ENCODE measurements at places on chromosomes 2 and 18.

DNA sequence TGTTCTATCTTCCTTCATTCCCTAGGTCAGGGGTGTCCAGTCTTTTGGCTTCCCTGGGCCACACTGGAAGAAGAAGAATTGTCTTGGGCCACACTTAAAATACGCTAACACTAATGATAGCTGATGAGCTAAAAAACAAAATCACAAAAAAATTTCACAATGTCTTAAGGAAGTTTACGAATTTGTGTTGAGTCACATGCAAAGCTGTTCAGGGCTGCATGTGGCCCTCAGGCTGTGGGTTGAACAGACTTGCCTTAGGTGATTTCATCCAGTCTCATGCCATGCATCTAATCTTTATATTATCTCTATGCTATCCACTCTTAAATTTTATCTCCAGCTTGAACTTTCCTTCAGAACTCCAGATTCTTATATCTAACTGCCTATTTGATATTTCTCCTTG is 80.1 kb downstream of the CCDC85A start:
- DNase-seq: no peak

- no peak for DNase-seq
Observed at GRCh38 chr2:60540074-60540473, 13.4 kb downstream of the BCL11A start.

DNA sequence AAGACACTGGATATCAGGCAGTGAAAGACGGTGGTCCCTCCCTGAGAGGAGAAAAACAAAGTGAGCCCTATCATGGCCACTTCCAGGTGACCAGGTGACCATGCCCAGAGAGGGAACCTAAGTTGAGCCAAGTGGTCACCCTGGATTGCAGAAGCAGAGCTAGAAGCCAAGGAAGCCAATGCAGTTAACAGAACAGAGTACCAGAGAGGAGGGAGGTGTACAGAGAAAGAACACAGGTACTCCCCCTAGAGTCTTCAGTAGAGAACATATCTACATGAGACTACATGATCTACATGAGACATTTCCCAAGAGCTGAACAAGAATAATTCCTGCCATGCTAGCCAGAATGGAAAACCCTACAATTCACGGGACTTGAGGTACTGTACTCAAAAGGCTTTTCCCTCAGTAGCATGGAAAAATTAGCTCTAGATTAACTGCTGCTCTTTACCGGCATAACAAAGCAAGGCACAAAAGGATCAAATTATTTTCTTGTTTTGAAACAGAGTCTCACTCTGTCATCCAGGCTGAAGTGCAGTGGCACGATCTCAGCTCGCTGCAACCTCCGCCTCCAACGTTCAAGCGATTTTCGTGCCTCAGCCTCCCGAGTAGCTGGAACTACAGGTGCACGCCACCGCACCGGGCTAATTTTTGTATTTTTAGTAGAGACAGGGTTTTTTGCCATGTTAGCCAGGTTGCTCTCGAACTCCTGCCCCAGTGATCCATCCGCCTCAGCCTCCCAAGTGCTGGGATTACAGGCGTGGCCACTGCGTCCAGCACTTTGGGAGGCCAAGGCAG is 23.5 kb downstream of the ROCK2 start:
- no peak for DNase-seq

DNA sequence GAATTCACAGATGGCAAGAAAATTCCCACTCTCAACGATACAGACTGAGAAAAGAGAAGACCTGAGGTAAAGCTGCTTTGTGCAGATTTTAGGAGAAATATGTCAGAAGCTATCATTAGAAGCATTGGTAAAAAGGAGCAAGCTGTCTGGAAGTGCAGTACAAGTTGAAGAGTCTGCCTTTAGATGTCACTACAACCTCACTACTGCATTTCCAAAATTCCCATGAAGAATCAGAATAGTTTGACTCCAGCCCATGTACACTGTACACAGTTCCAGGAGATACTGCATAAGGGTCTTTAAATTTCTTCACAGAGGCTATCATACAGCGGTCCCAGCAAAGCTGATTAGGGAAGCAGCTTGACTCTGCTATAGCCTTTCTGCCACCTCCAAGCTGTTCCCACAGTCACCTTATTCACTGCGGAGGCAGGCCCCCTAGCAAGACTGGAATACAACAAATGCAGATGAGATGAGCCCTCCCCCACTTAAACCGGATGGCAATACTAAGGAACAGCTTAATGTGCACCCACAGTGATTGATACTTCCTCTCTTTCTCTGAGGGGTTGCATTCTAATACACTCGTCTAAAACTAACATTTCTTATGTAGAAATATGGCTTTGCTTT is 527.4 kb downstream of the TMEM182 start:
- no peak for DNase-seq
